SHP77 (cell line): ENCODE measurements at places on chromosomes 5 and 9.

DNA sequence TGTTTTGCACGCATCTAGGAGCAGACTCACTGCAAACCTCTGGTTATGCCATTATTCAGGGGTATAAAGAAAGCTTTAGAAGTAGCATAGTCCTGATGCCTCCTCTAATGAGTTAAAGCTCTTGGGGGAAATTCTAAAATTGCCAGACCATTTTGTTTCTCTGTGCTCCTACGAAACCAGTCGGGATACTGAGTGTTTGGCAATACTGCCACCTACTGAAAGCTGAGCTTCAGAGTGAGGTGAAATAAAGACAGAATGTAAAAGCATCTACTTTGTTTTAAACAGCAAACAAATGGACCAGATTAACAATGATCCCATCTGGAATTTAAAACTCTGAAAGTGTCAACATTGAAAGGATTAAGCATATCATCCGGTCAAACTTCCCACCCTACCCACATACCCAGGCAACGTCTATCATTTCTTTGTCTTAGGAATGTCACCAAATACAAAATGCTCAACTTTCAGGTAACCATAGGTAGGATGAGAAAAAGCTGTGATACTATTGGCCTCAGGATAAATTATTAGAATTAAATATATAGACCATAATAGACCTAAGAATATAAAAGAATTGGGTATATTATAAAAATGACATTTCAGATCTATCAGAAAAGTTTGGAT, 77.8 kb upstream of the SHISAL2B start:
- DNase-seq, result peak; percentile 49

DNA sequence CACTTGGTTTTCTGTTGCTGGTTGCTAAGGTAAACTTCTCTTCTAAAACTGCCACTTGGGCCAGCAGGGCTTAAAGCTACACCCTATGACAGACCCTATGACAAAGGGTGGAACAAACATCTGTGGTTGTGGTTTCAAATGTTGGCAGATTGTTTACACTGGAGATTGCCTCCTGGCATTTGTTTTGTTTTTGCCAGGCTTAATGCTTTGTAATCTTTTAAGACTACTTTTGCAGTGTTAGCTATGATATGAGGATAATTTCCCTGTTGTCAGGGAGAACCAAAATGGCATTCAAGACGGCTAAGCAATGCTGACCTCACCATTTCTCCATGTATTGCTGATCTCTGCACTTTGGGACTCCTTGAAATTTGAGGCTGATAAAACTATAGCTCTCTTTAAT, 50.3 kb downstream of the MAMDC2 start:
- DNase-seq, result no peak

GRCh38 chr9:113993838-113994540, 84.1 kb downstream of the AMBP start:
- DNase-seq, result peak; percentile 88

DNA sequence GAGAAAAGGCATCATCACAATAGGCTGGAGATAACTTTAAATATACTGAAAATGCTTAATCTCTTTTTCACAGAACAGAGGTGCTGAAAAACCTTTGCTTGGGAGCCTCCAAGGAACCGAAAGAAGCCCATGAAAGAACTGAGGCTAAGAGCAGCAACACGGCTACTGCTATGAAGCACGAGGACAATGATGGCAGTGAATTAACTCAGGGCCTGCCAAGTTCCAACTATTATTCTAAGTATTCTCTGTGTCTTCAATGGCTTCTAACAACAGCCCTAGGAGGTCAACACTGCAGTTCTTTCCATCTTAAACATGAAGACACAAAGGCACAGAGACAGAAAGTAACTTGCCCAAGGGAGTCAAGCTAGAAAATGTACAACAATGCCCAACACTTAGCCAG, 293.0 kb upstream of the DAP start:
- no peak for DNase-seq
